ENCODE measurements at places on chromosomes 1 and 21.

- DNase-seq: no peak
Measured at GRCh38 chr1:223421025-223421424, 27.8 kb downstream of the CCDC185 start.

- DNase-seq: peak; percentile 61
Measured at GRCh38 chr1:201468501-201468843, 516 bp downstream of the PHLDA3 start.

GRCh38 chr1:53982034-53982762, 35.8 kb downstream of the LDLRAD1 start:
- DNase-seq: no peak

DNA sequence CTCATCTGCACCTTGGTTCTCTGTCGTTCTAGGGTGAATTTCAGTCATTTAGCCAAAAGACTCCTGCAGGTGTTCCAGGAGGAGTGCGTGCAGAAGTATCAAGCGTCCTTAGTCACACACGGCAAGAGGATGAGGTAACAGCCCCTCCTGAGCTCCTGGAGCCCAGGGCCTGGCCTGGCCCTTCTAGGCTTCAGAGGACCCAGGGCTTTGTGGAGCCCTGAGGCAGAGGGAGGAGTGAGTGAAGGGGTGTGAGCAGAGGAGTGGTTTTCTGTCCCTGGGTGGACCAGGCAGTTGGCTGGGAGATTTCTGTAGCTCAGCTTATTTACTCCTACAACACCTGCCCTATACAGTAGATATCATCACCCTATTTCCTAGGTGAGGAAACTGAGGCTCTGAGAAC, 15.7 kb upstream of the RASSF5 start:
- DNase-seq: no peak

DNA sequence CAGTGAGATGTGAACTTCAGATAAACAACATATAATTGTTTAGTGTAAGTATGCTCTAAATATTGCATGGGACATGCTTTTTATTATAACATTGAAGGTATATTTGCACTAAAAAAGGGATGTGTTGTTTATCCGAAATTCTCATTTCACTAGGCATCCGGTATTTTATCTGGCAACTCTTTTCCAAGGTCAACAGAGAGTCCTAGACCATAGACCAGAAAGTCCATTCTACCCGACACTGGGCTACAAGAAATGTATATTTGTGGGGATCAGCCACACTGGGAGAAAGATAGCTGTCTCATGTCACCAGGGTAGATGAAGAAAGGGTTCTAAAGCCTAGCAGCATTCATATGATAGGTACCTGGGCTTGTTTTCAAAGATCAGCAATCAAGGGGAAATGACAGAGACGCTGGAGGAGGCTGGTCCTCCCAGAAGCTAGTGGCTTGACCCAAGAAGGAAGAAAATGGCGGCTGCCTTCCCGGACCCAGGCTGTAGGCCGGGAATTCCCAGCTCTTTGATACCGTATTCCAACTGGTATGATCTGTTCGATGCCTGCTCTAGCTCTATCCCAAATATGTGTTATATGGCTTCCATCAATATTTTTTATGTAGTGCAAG, 161.1 kb upstream of the IRF2BP2 start:
- DNase-seq: no peak

DNA sequence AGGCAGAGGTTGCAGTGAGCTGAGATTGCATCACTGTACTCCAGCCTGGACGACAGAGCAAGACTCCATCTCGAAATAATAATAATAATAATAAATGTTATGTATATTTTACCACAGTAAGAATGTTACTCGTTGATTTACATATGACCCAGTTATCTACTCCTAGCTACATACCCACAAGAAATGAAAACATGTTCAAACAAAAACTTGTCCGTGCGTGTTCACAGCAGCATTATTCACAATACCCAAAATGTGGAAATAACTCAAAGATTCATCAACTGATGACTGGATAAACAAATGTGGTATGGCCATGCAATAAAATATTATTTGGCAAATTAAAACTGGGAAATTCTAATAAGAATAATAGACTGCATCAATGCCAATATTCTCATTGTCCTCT, 31.7 kb upstream of the ENSA start:
- DNase-seq: no peak

DNA sequence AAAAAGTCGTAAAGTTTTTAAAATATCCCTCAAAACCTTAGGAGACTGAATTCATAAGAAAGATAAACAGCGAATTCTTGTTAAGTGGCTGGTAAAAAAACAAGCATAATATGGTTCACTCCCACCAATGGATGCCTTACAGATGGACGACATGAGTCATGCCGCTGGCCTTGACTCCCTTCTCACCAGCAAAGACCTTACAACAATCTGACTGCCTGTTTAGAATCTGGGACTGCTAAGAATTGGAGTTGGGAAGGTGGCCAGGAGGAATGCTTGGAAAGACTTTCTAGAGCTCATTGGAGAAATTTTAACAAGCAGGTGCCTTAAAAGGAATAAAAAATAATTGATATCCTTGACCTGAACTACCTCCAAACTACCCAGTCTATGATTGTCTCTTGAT, 206.9 kb upstream of the FMN2 start:
- DNase-seq: no peak

DNA sequence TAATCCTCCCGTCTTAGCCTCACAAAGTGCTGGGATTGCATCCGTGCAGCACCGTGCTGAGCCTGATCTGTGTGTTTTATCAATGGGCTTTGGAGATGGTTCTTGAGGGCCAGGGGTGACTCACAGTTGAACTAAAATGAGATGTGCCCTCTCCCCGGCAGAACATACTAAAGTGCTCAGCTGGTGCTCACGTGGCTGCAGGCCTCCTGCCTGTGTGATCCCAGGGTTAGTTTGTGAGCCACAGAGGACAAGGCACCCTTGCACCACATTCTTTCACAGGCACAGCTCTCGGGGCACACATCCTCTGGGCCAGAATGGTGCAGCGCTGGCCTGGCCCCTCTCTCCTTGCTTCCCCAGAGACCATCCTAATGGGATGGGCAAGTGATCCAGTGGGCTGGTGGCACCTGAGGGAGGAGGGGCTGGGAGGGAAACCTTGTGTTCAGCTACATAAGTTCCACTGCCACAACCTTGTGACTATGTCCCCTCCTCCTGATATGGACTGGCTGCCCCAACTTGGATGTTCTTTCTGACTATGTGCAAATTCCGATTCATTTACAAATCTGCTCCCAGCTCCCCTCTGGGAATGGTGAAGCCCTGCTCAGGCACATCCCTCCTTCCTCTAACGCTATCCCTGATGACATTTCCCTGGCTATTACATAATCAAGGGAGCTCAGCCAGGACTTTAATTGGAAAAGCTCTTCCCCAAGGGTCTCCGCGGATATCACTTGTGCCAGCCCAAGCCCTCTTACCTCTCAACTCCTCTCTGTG, 197.0 kb upstream of the EDN2 start:
- no peak for DNase-seq

DNA sequence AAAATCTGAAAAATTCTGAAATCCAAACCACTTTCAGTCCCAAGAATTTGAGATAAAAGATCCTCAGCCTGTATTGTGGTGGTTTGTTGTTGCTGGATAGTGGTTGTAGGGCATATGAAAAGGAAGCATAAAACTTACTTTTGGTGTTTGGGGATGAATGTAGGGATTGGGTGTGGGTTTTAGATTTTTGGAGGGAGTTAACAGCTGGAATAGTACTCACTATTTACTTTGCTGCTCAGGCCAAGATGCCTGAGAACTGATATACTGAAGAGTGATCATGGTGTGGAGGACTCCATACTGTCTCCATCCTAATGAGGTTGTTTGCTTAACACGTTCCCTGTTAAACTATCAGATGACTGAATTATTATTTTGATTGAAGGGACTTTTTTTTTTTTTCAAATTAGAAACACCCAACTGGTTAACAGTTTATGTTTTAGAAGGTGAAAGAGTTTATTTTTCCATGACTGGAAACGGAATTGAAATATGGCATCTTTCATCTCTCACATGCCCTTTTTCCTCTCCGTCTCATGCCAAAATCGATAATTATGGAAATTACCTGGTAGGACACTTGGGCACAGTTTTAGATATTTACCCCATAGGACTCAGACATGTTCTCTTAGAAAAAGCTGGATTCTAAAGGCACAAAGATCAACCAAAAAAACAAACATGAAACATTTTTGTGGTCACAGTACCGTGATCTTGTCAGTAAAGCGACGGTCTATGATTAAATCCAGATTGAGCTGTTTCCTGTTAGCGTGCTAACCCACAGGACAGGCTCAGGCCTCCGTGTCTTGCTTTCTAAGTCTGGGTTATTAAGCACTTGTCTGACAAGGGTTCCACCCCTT, 37.3 kb downstream of the RGL1 start:
- peak; percentile 45 for DNase-seq

DNA sequence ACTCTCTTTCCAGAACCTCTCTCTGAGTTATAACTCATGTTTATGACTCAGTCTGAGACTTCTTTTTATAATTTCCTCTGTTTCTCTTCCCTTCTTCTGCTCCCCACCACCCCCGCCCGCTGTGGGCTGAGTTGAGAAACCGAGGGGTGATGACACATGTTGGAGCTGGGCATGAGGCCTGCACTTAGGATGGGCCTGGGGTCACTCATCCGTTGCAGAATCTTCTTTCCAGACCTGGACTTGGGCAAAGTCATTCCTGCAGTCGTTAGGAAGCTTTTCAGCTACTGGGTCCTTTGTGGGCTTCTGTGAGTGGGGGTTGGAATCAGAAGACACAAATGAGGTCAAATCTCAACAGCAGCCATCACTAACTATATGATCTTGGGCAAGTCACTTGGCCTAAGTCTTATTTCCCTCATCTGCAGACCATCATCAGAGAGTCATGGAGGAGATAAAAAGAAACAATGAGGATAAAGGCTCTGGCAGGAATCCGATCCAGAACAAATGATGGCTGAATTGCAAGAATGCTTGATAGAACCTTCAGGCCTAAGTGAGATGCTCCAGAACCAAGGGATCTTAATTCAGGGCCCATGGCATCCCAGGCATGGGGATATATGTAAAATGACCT, 53.4 kb downstream of the RPS6KA1 start:
- peak; percentile 68 for DNase-seq

DNA sequence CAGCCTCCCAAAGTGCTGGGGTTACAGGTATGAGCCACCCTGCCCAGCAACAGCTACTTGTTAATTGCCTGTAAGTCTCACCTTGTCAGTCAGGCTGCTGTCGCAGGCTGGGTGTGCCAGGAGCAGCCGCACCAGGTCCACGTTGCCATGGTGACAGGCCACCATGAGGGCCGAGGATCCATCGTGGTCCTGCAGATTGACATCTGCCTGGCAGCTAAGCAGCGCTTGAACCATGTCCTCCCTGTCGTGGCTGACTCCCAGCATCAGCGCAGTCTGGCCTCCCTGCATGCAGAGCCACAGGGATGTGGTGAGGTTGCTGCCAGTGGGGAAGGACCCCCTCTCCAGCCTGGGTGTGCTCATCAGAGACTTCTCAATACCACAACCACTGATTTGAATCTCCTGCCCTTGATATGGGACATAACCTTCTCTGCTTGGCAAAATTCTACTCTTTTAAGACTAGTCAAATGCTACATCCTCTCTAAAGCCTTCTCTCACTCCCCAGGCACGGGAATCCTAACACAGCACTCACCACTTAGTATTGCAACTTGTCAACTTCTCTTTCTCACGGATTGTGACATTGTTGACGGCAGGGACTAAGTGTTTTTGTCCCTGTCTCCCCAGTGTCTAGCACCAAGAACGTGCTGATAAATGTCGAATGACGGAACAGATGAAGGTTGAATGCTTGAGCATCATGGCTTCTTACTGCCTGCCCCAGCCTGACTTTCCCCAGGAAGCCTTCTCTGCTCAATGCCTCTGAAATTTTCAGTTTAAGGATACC, 52.9 kb downstream of the L1TD1 start:
- no peak for DNase-seq

Data from GM10248 (cell line).